ENCODE measurements at places on chromosomes 3 and 15. TPM values are rescaled to one million over a fixed set of nuclear protein-coding genes. Genes with fewer than 3 reads are reported as not detected.

The HGD gene
- 0.60 TPM for total RNA-seq

The ANXA2 gene
- 3,547 TPM for total RNA-seq

The ITGA11 gene
- 12.9 TPM for total RNA-seq

The FGD5 gene
- 196 TPM for total RNA-seq

The PSMD2 gene
- total RNA-seq = 593 TPM

The CCDC54 gene
- total RNA-seq = not detected

The LAMB2 gene
- 1,289 TPM for total RNA-seq

The PCCB gene
- 42.7 TPM for total RNA-seq

The NEIL1 gene
- total RNA-seq = 21.7 TPM

The GXYLT2 gene
- 0.09 TPM for total RNA-seq

The EIF4A2 gene
- total RNA-seq = 1,344 TPM

Data from dermis blood vessel endothelial cell (primary cell).